ENCODE measurements at places on chromosomes 11 and 22.

GRCh38 chr22:38793317-38793716 is 626 bp downstream of the DNAL4 start:
- DNase-seq, result no peak

DNA sequence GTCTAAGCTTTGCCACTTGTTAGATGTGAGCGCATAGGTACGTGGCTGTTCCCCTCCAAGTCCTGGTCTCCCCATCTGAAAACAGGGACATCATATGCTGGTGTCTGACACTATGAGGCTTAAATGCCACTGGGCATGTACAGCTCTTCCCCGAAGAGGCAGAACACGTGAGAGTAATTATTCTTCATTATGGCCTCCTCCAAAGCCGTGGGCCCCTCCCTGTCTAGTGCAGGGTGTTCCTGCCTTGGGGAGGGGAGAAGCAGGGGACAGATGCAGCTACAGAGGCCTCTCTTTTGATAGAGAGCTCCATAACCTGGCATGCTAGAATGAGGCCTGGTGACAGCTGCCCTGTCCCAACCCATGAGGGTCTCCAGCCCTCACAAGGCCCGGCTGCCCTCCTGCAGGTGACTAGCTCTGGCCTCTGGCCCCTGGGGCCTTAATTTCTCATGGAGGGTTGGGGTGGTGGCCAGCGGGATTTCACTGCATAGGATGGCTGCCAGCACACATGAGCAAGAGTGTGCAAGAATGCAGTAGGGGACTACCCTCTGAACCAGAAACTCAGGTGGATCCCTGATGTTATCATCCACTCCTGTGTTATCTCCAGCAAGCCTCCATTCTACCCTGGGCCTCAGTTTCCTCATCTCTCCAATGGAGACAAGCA is 334.6 kb downstream of the MN1 start:
- no peak for DNase-seq

- DNase-seq, result no peak
Observed at GRCh38 chr11:2445746-2446551, 1.1 kb downstream of the KCNQ1 start.

DNA sequence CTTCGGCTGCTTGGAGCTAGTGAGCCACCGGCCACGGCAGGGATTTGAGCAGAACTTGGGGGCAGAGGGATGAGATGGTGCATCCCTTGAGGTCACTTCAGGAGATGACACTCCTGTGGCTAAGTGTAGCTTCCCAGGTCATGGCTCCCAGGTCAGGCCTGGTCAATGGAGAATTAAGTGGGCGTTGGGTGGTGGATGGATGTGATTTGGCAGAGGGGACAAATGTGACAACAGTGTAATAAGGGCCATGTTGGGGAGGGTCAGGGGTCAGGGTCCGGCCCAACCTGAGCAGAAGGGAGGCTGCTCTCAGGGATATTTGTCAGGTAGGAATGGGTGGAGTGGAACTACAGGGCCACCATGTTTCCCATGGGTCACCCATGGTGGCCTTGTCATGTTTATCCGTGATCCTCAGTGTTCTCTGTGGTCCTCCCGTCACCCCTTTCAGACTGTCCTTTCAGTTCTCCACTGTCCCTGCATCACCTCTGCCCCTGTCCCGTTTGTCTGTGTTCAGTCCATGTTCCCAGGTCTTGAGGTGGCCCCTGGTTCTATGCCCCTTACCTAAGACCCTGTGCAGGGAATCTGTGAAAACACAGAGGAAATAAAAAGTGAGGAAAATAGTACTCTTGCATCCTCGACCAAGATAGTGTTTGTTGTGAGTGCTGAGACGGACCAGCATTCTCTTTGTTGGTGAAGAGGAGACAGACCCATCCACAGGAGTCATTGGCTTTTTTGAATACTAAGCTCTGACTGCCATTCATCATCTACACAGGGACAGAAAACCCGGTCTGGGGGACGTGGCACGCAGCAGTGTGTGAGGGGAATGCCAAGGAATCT is 6.1 kb downstream of the SLC25A1 start:
- peak; percentile 12 for DNase-seq

- DNase-seq, result peak; percentile 24
Observed at GRCh38 chr22:21457023-21457787, 10.0 kb upstream of the TMEM191C start.

DNA sequence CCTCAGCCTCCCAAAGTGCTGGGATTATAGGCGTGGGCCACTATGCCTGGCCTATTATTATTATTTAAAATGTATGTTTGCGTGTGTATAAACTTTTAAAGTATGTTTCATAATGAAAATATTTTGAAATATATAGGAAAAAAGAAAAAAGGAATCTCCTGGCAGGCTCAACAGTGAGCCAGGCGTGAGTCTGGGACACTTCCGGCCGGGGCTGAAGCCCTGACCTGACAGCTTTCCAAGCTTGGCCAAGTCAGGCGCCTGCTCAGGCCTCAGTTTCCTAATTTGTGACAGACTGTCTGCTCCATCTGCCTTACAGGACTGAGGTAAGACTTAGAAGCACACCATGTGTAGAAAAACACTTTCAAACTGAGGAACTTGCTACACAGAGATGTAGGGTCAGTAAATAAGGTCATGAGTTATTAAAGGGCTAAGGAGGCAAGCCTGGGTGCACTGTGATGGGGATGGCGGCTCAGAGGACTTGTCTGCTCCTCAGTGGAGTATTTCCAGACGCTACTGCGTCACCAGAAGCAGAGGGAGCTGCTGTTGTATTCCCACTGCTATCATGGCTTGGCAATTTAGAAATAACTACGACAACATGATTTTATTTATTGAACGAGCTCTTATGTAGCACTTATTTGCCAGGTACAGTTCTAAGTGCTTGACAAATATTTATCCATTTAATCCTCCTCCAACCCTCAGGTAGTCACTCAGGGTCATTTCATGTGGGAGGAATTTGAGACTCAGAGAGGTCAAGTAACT is 100.1 kb downstream of the PRR5L start:
- DNase-seq, result no peak
